ENCODE measurements at places on chromosomes 2 and 18.

DNA sequence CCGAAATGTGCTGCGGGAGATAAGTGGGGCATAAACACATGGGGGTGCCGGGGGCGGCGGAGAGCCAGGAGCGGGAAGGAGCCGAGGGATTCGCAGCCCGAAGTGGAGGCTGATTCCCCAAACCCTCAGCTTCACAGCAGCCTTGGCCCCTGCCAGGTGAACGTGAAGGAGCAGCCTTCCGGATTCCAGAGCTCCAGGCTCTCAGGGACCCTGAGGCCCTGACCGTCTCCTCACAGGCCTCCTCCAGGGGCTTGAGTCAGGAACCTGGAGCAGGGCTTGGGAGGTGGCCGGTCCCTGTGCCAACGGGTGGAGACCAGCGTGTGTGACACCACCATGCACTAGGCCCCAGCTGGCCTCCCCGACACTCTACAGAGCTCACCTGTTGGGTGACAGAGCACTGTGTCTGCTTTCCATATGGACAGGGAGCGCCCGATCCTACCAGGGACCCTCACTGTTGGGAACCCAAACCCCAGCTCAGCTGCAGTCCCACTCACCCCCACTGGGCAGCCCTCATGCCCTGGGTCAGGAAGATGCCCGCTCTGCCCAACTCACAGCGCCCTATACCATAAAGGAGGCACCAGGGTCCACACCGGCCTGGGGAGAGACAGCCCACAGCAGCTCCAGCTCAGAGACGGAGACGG lies 117.6 kb upstream of the OTOS start:
- DNase-seq: no peak

DNA sequence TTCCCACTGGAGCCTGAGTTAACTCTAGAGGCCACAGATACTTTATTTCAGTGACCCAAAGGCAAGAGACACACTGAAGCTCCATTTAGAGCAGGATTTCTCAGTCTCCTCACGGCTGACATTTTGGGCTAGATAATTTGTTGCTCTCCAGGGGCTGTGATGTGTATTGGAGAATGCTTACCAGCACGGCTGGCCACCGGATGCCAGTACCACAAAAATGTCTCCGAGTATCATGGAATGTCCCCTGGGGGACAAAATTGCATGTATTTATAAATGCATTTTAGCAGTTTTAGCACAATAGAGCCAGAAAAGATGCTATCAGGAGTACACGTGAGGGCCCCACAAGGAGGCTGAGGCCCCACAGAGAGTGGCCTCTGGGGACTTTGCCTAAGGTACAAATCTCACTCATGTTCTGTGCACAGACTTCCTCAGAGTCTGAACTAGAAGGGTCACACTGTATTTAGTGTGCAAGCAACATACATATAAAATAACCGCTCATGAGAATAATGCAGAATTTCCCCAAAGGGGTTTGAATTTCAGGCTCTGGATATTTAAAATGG lies 20.5 kb upstream of the DCC start:
- DNase-seq: no peak

- DNase-seq: no peak
These were observed 1283.2 kb upstream of the NXPH2 start for GRCh38 chr2:140063356-140063755.

DNA sequence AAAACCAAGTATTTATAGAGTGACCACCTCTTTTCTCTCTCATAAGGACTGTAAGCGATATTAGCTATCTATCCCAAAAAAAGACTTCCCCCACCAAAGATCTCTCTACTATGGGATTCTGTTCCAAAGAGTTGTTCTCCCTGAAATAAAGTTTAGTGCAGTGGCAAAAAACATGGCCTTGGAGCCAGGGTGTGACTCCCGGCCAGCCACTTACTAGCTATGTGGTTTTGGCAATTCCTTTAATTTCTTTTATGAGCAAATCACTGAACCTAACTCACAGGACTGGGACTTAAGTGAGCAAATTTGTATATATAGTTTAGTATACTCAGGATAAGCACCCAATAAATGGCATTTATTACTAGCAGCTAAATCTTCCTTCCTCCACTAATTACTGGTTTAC lies 42.6 kb downstream of the SESTD1 start:
- no peak for DNase-seq

DNA sequence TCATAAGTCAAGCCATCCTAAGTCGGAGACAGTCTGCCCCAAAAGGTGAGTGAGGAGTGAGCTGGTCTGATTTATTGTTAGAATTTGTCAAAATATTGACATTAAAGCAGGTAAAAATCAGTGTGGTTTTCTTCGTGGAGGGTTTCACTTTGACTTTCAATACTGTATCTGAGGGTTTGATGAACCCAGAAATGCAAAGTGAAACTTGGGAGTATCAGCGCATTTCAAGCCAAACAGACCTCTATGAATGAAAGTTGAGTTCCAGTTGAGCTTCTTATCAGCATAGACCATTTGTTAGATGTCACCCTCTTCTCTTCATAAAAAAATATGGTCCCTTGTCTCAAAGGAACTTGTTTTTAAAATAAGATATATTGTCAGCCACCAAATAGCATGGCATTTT lies 21.7 kb upstream of the CXCR4 start:
- DNase-seq: no peak

- no peak for DNase-seq
These were observed 83.9 kb downstream of the CBLN2 start for GRCh38 chr18:72460210-72460680.

GRCh38 chr2:10447300-10447894 lies 730 bp downstream of the ODC1 start:
- no peak for DNase-seq

GRCh38 chr2:106839849-106840595 lies 45.9 kb downstream of the ST6GAL2 start:
- no peak for DNase-seq

GRCh38 chr2:45013229-45014015 lies 4.2 kb upstream of the SIX2 start:
- DNase-seq: no peak

GRCh38 chr2:97840198-97840597 lies 126.8 kb downstream of the ZAP70 start:
- no peak for DNase-seq

- DNase-seq: no peak
These were observed 7.1 kb upstream of the XIRP2 start for GRCh38 chr2:166881177-166881576.

GRCh38 chr2:15812187-15812780 lies 128.1 kb upstream of the MYCN start:
- DNase-seq: no peak

DNA sequence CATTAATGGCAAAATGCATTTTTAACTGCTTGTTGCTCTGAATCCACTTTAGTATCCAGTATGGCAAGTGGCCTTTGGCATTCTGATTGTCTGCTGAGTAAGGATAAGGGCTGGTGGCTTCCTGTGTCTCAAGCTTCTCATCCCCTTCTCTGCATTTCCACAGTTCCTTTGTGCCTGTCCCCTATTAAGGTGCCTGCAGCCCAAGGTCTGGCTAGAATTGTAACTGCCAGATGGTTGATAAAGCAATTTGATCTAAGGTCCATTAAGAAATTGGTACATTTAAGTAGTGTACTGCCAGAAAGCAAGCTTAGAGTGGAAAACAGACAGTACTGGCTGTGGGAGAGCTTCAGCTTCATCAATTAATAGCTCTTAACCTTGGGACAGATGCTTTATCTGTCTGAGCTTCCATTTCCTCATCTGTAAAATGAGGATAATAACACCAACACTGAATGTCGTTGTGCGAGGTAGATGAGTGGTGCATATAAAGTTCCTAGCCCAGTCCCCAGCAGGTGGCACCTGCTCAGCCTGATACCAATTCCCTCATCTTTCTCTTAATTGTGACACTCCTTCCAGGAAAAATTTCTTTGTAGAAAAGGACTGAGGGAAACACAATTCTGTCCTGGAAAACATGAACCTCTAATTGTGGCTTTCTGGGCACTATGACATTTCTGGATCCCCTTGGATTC lies 570.6 kb upstream of the GCFC2 start:
- no peak for DNase-seq

GRCh38 chr2:170465241-170465640 lies 249.9 kb upstream of the SP5 start:
- no peak for DNase-seq

- no peak for DNase-seq
These were observed 20.8 kb upstream of the MAP4K4 start for GRCh38 chr2:101676674-101677073.

DNA sequence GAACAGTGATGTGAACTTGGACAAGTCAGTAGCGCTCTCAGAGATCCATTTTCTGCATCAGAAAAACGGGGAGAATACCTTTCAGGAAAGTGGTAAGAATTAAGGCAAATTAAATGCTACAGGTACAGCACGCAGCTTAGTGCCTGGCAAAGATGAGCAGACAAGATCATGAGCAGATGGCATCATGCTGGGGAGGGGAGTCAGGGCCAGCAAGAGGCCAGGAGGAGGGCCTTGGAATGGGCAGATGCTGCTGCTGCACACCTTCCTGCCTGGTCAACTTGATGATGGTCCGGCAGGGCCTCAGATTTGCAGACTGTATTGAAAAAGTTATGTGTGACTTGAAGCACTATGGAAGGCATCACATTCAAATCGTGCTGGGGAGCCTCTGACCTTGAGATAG lies 72.9 kb downstream of the GALNT14 start:
- no peak for DNase-seq

DNA sequence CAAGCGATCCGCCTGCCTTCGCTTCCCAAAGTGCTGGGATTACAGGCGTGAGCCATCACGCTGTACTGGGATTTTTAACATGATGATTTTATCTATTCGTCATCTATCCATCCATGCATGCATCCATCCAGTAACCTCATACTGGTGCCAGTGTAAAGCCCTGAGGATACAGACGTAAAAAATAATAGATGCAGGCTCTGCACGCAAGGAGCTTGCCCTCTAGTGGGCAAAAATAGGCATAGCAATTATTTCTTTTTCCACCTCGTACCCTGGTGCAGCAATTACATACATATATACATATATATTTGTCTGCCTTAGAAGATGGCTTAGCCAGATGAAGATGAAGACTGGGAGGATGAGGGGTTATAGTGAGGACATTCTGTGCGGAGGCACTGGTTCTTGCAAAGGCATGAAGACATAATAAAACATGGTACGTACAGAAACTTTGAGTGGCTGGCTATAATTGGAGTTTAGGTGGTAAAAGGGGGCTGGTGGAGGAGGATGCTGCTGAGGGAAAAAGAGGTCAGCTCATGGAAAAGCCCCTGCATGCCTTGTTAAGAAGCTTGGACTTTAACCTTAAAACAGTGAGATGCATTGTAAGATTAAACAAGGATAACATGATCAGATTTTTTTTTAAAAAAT lies 19.6 kb upstream of the RPIA start:
- no peak for DNase-seq

- DNase-seq: no peak
These were observed 217.0 kb downstream of the C1D start for GRCh38 chr2:67845621-67846369.

- DNase-seq: no peak
These were observed 42.0 kb upstream of the UBE2E3 start for GRCh38 chr2:180938451-180938850.

GRCh38 chr2:194718881-194719280 lies 938.1 kb upstream of the SLC39A10 start:
- DNase-seq: no peak

DNA sequence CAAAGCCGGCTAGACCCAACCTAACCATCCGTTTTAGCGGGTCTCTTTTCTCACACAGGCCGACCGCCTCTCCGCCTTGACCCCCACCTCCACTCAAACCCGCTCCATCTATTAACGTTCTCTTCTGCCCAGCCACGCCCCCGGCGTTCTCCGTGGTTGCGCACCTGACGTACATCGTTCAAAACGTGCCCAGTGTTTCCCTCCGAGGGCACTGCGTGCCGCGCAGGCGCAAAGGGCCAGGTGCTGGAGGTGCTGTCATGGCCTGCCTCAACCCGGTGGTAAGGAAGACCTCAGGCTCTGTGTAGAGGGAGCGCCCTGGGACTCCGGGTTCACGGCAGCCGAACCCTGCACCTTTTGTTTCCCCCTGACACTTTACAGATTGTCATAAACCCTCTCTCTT lies at the start of gene GTF2A1L:
Gene GTF2A1L, plus strand, starts transcription at position 239 of the 400 bp plus-strand sequence. Its CDS starts 19 bp downstream, at position 258.
- no peak for DNase-seq

DNA sequence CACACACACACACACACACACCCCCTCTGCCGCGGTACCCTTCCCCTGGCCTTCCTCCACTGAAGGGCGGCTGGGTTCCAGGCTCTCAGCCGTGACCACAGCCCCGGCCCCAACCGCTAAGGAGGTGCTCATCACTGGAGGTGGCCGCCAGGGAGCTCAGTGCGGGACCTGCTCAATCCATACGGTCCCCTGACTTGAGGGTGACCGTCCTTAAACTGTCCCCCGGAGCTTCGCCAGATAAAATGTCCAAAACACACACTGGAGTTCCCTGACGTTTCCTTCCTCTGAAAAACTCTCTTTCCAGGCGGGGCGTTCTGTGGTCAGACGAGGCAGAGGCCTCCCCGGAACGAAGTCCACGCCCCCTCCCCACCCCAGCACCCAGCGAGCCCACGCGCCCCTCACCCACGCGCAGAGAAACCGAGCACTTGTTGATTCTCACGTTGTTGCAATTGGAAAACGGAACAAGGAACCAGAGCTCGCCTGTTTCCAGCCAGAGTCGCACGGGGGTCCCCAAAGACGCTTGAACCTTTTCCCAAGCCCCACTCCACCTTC lies 1.4 kb downstream of the MBP start:
- DNase-seq: no peak

DNA sequence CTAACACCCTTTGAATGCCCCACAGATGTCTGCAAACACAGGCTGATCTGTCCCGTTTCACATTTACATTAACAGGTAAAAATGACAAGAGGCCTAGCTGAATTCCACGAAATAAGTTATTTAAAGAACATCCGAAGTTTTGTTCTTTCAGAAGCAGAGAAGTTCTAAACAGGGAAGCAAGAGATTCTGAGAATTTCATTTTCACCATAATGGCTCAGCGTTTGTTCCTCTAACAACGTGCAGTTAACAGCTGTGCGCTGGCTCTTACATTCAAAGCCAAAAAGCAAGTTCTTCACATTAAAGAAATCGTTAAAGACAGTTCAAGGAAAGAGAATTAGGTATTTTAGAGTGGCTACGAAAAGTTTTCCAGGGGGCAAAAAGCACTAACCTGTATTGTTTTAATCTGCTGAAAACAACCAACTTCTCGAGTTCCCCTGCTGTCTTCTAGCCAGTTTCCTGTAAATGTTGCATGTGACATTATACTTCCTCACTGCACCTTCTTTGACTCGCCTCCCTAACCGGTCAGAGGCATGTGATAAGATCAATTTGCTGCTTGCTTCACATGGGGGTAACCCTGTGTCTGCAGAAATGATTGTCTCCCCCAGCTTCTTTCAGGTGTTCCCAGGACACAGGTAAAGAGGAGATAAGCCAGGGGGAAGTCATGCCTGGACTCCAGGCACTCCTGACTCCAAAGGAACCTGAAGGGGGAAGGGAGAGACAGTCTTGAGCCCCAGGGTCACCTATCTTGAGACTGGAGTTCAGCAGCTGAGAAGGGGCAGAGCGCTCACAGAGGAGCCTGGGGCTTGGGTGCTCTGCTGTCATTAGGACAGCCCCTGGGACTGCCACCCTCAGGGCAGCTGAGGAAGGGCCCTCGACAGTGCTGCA lies 36.8 kb upstream of the WIPF1 start:
- DNase-seq: no peak

GRCh38 chr2:100954044-100954420 lies 48.1 kb upstream of the RPL31 start:
- no peak for DNase-seq

GRCh38 chr2:232871418-232871834 lies 1.4 kb downstream of the SNORC start:
- no peak for DNase-seq
